ENCODE measurements at places on chromosomes 12 and 14. TPM values are rescaled to one million over a fixed set of nuclear protein-coding genes. Genes with fewer than 3 reads are reported as not detected.

The P2RX7 gene
- 12.0 TPM for total RNA-seq

The SERPINA5 gene
- total RNA-seq: not detected

The RNASE7 gene
- total RNA-seq: not detected

The KLRB1 gene
- total RNA-seq: 1.2 TPM

The DDX24 gene
- 206 TPM for total RNA-seq

The DYRK4 gene
- 26.5 TPM for total RNA-seq

The B3GNT4 gene
- 0.32 TPM for total RNA-seq

The CCND2 gene
- 821 TPM for total RNA-seq

The ACADS gene
- 12.6 TPM for total RNA-seq

The MYL2 gene
- not detected for total RNA-seq

The GPRC5D gene
- not detected for total RNA-seq

The CPNE6 gene
- total RNA-seq: not detected

The PMEL gene
- total RNA-seq: not detected

The NR4A1 gene
- total RNA-seq: 14.5 TPM

The SMIM41 gene
- 0.25 TPM for total RNA-seq

The GUCY2C gene
- total RNA-seq: not detected

The ABCC9 gene
- not detected for total RNA-seq

The ESR2 gene
- total RNA-seq: 0.05 TPM
